ENCODE measurements at places on chromosomes 13 and 19.

- DNase-seq: no peak
Observed at GRCh38 chr19:47781590-47782262, 3.2 kb downstream of the SELENOW start.

- DNase-seq: no peak
Observed at GRCh38 chr13:101248739-101249514, 167.4 kb downstream of the NALCN start.

DNA sequence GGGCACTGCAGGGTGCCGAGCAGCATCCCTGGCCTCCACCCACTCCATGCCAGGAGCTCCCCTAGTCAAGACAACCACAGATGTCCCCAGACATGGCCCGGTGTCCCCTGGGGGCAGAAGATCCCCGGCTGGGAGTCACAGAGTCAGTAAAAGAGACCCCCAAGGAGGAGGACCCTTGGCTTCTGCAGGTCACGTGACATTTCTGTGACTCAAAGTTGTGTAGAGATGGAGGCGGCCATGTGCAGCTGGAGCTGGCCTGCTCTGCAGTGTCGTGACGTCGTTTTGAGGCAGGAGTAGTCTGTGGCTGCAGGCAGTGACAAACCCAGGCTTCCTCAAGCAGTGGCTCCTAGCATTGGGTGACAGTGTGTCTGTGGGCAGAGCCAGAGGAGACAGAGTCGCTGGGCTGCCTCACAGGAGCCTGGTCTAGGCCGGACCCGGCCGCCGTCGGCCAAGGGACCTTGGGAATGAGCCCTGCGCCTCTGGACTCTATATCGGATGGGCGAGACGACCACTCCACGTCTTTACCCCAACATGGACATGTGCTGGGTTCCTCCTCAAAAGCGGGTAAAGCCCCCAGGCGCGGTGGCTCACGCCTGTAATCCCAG is 7.7 kb upstream of the DIRAS1 start:
- no peak for DNase-seq

- DNase-seq: no peak
Observed at GRCh38 chr13:30997697-30998096, 65.2 kb downstream of the TEX26 start.

DNA sequence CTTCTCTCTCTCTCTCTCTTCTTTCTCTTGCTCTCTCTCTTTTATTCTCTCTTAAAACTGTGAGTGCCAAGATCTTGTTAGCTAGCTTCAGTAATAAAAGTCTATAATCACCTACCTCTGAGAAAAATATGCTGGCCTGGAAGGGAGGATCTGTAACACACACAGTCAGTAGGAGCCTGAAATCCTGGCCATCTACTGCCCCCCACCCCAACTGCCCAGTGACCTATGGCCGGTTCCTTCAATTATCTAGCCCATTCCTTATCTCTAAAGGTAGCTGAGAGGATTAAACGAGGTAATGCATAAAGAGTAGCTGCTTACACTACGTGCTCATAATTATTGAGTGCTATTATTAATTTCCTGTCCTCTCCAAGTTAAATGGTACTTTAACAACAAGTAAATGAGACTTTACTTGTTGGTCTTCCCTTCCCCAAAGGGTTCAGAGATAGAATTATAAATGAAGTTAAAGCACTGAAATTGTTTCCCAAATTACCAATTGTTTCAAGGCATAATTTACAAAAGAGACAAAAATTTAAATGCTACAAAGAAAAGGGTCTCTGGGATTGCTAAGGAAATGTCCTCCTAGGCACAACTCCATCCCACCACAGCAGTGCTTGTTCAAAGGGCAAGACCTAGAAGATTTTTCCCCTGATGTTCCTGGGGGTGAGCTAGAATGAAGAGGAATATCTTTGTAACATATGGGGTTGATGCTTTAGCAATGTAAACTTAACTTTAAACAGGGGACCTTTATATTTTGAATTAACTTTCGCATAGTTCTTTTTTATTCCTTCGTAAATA is 1.8 kb downstream of the LCP1 start:
- DNase-seq: no peak

GRCh38 chr19:52442179-52442578 is 11.2 kb upstream of the ZNF578 start:
- DNase-seq: no peak
